ENCODE measurements at places on chromosomes 6 and 20.

- no peak for DNase-seq
Observed at GRCh38 chr20:51496964-51497363, 45.6 kb downstream of the NFATC2 start.

- peak; percentile 61 for DNase-seq
Observed at GRCh38 chr6:108359901-108360882, 65.3 kb downstream of the AFG1L start.

- no peak for DNase-seq
Observed at GRCh38 chr6:144745439-144745838, 460.3 kb downstream of the UTRN start.

GRCh38 chr6:143549221-143549948 lies 37.9 kb upstream of the FUCA2 start:
- no peak for DNase-seq

DNA sequence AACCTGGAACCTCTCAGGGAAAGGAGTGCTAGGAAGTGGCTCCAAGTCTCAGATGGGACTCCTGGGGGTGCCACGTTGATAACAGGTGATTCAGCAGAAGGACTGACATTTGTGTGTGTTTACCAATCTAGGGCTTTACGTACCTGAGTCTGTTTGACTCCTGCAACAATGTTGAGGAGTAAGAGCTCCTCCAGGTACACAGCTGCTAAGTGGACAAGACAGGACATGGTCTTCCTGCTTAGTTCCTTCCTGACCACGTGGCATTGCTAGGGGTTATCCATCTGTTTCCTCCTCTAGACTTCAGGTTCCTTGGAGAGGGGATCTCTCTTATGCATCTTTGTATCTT lies 164.5 kb upstream of the SLC24A3 start:
- DNase-seq = no peak

- peak; percentile 6 for DNase-seq
Observed at GRCh38 chr6:121201105-121201504, 133.2 kb downstream of the TBC1D32 start.

GRCh38 chr6:17497535-17498095 lies 102.5 kb upstream of the FAM8A1 start:
- DNase-seq = no peak

DNA sequence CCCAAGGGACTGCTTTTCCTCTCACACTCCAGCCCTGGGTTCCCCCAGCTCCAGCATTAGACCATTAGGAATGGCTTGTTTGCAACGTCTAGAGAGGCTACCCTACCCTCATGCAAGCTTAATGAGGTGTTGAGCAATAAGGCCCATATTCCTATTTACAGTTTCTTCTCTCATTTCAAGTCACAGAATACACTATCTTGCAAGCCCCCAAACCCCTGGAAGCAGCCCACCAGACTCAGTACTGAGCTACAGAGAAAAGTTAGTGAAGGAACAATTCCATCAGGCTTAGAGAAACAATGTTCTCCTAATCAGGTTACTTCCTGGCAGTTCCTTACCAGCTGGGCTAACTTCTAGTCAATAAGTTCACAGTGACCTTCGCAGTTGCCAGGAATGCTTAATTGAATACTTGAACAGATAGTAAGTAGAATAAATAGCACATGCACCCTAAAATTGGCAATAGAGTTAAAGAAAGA lies 606.5 kb upstream of the NOX3 start:
- no peak for DNase-seq

DNA sequence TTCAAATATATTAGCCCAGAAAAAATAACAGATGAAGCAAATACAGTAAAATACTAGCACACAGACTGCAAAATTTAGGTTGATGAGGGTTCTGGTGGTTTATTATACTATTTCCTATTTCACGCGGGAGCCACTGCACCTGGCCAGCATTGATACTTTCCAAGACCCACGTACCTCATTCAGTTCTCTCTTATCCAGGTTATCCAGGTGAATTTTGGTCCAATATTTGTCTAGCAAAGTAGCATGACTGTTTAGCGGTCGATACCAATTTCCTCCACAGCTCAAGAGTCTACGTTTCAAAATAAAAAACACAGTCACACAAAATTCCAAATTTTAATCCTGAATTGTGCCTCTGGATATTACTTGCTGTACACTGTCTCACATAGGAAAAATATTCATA lies 34.8 kb downstream of the MDN1 start:
- no peak for DNase-seq

GRCh38 chr6:151005164-151005563 lies 139.7 kb downstream of the MTHFD1L start:
- no peak for DNase-seq

GRCh38 chr20:25744261-25744660 lies 47.6 kb upstream of the ZNF337 start:
- DNase-seq = no peak

GRCh38 chr6:145863988-145864616 lies 49.5 kb upstream of the FBXO30 start:
- no peak for DNase-seq

DNA sequence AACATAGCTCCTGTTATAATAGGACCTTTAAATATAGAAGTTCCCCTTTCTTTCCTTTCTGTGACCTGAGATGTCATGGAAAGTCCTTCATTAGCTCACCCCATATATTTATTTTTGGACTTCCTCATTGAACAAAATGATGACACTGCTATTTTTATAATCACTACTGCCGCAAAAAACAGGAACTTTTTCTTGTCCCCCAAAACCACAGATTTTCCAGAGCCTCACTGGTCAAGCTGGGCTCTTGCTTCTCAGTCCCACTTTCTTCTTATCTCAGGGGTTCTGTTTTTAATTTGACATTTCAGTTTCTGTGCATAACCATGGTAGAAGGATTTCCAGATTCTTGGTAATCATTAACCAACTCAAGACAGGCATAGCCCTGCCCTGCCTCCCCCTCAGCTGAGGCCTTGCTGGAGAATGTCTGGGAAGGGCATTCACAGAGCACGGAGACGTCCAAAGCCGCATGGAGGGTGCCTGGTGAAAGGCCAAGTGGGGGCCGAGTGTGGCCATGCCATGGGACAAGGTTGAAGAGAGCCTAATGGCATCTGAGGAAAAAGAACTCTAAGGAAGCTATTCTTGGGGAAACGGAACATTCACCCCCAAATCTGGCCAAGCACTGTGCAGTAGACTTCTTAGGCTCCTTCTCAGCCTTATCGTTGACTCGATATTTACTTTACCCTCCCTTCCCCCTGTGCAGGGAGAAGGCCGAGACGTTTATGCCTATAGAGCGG lies 73.7 kb downstream of the EDN1 start:
- DNase-seq = no peak

DNA sequence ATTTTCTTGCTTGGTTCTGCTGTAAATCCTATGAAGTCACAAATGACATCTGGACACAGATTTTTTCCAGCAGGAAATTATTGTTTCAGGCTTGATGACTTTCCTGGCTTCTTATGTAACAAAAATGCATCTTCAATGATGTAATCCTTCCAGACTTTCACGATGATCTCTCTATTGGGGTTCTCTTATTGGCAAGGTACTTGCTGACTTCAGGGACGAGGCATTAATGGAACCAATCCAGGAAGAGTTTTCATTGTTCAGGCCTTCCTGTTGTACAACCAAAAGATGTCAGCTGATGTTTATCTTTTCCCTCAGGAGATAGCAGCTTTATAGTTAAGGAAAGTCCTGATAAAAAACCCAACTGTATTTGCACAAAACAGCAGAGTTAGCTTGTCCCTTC lies 118.5 kb upstream of the MMS22L start:
- peak; percentile 4 for DNase-seq

- DNase-seq = no peak
Observed at GRCh38 chr6:5293692-5294091, 32.4 kb downstream of the FARS2 start.

- DNase-seq = no peak
Observed at GRCh38 chr6:37282371-37282770, 24.4 kb upstream of the TMEM217 start.

- no peak for DNase-seq
Observed at GRCh38 chr6:136962661-136963060, 40.6 kb downstream of the SLC35D3 start.

GRCh38 chr6:30169658-30170614 lies 6.6 kb downstream of the TRIM15 start:
- DNase-seq = peak; percentile 68

DNA sequence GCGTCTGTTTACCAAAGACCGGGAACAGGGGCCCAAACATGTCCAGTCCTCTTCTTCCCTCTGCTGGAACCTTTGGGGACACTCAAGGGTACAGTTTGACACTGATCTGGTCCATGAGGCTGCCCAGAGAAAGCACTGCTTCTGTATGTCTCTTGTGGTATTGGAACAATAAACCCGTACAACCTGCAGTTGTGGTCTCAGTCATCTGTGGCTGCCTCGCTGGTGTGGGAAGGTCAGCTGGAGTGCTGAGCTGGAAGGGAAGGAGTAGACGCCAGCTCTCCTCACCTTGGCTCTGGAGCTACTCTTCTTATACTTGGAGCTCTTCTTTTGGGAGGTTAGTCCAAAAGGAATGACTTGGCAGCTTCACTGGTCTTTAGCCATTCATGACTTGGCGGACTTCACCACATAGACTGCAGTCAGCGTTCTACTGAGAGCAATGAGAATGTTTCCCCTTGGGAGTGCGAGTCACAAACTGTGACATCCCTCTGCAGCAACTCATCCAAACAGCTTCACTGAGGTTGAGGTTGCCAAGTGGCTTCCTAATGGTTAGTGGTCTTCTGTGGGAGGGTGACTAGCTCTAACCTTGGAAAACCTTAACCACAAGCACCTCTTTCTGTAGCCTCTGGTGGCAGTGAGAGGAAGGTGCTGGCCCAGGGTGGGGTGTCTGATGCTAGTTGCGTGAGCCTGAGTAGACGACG lies 81.2 kb downstream of the ASXL1 start:
- peak; percentile 84 for DNase-seq

GRCh38 chr6:104256646-104257045 lies 603.1 kb downstream of the HACE1 start:
- no peak for DNase-seq

DNA sequence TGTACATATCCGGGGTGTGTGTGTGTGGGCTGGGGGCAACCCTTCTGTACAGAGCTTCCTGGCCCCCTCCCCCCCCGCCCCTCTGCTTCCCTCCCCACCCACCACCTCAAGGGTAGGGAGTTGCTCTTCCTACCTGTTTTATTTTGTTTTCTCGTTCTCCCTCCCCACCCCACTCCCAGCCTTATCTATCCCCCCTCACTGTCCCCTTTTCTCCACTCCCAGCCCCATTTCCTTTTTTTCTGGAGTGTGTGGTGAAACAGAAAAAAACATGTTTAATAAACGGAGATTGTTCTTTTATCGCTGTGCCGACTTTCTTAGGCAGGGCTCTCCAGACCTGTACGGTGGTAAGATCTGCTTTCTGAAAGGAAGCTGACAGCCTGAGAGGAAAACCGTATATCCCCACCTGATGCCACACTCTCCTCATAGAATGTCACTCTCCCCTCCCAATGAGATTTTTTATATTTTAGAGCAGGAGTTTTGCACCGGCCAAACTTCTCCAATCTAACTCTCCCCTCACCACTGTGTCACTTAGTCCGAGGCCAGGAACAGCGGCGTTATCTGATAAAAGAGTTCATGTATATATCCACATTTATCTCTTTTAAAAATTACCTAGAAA lies 875 bp upstream of the ZBTB9 start:
- DNase-seq = peak; percentile 30

DNA sequence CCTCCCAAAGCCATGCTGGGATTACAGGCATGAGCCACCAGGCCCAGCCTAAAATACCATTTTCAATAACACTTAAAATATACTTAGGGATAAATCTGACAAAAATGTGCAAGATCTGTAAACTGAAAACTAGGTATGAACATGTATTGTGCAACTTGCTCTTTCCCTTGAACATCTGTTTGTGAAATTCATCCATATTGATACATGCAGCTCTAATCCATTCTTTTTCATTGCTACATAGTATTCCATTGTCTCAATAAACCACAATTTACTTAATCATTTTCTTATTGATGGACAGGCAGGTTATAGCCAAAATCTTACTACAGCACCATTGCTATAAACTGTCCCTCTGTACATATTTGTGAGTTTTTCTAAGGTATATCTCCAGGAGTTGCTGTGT lies 4.7 kb upstream of the SLC22A16 start:
- no peak for DNase-seq

DNA sequence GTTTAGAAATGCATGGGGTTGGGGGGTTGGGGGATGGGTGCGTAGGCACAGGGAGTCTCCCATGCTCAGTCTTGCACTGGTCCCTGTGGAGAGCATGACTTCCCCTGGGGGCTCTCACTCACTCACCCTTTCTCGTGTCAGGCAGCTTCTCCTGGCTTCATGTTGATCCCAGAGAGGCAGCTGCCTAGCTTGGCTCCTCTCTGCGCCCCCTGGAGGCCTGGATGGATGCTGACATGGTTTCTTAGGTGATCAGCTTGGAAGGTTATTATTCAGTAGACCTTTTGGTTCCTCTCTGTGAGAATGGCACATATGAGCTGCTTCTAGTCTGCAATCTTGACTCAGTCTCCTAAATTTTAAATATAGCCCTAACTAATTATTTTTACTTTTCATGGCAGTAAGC lies 109.3 kb upstream of the FAM83B start:
- peak; percentile 26 for DNase-seq

DNA sequence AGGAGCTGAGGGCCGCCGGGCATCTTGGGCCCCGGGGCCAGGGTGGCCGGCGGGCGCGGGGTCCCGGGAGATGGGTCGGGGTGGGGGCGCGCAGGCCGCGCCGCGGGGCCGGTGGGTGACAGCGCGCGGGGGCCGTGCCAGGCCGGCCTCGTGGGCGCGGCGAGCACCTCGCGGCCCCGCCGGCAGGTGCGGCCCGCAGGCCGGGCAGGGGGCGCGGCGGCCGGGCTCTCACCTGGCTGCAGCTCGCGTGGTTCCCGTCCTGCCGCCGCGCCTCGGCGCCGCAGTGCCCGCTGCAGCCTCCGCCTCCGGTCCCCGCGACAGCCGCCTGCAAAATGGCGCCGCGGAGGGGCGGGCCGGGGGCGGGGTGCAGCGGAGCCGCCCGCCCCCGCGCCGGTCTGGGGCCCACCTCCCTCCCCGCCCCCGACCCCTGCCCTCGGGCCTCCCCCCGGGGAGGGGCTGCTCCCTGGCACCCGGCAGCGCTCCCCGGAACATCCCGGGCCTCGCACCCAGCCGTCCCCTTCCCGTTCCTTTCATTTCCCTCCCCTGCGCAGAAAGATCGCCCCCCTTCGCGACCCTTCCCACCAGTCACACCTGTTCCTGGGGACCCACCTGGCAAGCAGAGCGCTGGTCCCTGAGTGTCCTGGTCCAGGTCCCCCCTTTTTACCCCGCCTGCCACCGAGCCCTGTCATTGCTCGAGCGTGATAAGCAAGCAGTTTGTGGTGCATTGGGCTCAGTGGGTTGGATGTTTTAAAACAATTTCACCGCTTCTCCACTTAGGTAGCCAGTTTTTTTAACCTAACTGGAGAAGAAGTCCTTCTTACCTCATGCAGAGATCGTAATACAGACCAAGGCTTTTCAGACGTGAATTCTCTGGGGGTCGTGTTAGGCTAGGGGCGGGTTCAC lies at the start of gene SLC23A2:
Gene SLC23A2, minus strand, starts transcription at position 337 of the 903 bp plus-strand sequence. CDS start 68,948 bp downstream, outside the sequence.
- peak; percentile 48 for DNase-seq

- no peak for DNase-seq
Observed at GRCh38 chr6:7189101-7189758, 81.5 kb downstream of the RREB1 start.

GRCh38 chr6:156279261-156279969 lies 497.8 kb upstream of the ARID1B start:
- no peak for DNase-seq

All from ELR (cell line).